BJ (cell line): ENCODE measurements at places on chromosomes 13 and 19.

GRCh38 chr19:8001651-8001994 lies 3.8 kb downstream of the ELAVL1 start:
- DNase-seq = no peak

- no peak for DNase-seq
Measured at GRCh38 chr13:19984430-19985218, 26.1 kb downstream of the ZMYM2 start.

- DNase-seq = no peak
Measured at GRCh38 chr19:28705008-28705407, 507.9 kb downstream of the UQCRFS1 start.

DNA sequence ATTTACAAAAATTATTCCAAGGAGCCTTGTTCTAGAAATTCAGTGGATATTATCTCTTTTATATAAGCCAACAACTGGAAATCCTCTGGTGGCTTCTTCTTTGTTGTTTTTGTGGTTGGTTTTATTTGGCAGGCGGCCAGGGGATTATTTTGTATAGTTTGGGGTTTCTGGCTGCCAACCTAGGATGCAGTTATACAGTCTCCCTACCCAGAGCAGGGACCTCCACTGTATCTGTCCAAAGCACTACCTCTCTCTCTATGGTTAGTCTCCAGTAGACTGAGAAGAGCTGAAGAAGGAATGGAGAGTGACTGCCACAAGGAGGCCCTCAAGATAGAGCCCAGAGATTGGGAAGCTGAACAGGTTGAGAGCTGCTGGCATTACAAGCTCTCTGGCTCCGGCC lies 80.2 kb downstream of the ZAR1L start:
- no peak for DNase-seq

GRCh38 chr19:39046037-39046821 lies 13.9 kb upstream of the FBXO27 start:
- no peak for DNase-seq

GRCh38 chr19:10036601-10037071 lies 23.4 kb downstream of the RDH8 start:
- DNase-seq = no peak

DNA sequence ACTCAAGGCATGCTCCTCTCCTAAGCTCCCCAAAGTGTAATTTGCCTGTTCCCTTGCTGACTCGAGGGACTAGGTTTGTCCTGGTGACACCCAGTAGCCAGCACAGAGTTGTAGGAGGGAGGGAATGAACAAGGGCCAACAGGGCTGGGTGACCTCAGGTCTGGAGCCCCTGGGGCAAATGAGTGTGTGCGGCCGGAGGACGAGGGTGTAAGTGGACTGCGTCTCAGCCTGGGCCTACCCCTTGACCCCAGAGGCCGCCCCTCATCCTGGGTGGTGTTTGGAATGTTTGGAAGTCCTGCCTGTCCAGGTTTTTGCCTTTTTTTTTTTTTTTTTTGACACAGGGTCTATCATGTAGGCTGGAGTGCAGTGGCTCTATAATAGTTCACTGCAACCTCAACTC lies 1.3 kb upstream of the ZNF653 start:
- DNase-seq = no peak

DNA sequence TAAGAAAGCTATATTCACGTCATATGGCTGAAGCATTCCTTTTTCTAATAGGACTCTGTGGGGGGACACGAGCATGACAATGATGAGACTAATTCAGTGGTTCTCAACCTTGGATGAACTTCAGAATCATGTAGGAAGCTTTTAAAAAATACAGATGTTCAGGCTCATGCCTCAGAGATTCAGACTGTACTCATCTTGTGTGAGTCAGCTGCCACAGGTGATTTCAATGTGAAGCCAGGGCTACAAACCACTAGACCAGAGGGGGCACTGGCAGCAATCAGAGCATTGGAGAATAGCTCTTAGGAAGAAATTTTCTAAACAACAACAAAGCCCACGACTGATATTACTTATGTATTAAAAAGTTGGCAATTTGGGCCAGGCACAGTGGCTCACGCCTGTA lies 91.7 kb downstream of the SERP2 start:
- DNase-seq = peak; percentile 12

- no peak for DNase-seq
Measured at GRCh38 chr19:33674626-33675367, 53.0 kb downstream of the CHST8 start.
